Esophagus squamous epithelium (tissue), 5 donors: ENCODE measurements at places on chromosomes 12 and 14. TPM values are rescaled to one million over a fixed set of nuclear protein-coding genes. Genes with fewer than 3 reads are reported as not detected.

The PIP4K2C gene
- total RNA-seq = 39.2 TPM

The ACSM4 gene
- not detected for total RNA-seq

The AHNAK2 gene
- total RNA-seq = 180 TPM

The CACNA1C gene
- 13.5 TPM for total RNA-seq

The NCKAP5L gene
- 10.5 TPM for total RNA-seq

The DNAI7 gene
- total RNA-seq = not detected

The CCDC175 gene
- total RNA-seq = not detected

The GLIPR1L2 gene
- total RNA-seq = 0.15 TPM

The NANOG gene
- total RNA-seq = not detected

The KCNJ8 gene
- 6.5 TPM for total RNA-seq

The MUCL1 gene
- total RNA-seq = not detected

The CTSG gene
- 1.1 TPM for total RNA-seq

The FBRSL1 gene
- total RNA-seq = 33.5 TPM

The FSCB gene
- total RNA-seq = not detected

DNA sequence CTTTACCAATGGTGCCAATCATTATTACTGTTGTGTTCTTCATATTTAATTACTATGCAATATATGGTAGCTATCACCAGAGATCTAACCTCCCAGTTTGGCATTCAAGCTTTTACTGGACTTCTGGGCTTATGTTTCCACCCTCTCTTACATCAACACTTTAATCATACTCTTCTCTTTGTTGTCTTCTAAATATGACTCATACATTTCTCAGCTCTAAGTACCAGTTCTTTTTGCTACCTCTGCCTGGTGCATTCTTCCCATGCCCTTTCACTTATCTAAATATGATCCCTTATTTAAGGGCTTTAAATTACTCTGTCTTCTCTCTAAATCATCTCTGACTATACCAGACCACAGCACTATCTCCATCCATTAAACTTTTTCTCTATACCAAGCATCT is 246.1 kb upstream of the CCDC196 start:
- no peak for DNase-seq

DNA sequence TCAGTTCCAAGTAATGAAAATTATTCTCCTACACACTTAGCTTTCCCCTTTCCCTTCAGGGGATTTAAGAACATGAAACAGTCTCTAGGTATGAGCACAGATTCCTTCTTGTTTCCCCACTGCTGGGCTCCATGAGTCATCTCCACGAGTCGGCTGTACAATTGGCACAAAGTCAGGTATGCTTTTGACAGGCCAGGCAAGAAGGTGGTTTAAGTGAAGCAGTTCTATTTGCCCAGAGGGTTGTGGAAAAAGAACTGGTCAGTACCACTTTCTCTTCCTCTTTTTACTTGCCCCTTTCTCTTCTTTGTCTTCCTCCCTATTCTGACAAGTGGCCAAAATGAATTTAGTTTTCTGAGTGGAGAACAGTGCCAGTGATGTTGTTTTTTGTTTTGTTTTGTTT is 16.3 kb downstream of the DYNC1H1 start:
- DNase-seq = no peak

DNA sequence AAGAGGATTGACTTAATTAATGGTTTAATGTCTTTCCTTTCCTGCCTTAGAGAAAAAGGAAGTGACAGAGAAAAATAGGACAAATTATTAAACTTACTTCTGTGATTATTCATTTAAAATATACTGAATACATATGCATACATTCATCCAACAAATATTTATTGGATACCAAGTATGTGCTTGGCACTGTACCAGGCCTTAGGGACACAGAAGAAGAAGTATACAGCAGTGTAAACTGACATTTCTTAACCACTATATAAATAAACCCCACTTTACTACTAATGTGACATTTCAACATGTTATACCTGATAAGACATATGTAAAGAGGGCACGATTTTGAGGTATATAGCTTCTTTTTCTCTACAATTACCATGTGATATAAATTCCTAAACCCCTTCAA is 53.6 kb downstream of the ERO1A start:
- no peak for DNase-seq

GRCh38 chr12:21825886-21826617 is 51.5 kb upstream of the KCNJ8 start:
- no peak for DNase-seq

- DNase-seq = no peak
Observed at GRCh38 chr14:103767336-103767894, 51.8 kb downstream of the ZFYVE21 start.

- DNase-seq = no peak
Observed at GRCh38 chr12:12240662-12241340, 26.0 kb downstream of the LRP6 start.

GRCh38 chr12:43145481-43145880 is 406.5 kb downstream of the ADAMTS20 start:
- DNase-seq = no peak

DNA sequence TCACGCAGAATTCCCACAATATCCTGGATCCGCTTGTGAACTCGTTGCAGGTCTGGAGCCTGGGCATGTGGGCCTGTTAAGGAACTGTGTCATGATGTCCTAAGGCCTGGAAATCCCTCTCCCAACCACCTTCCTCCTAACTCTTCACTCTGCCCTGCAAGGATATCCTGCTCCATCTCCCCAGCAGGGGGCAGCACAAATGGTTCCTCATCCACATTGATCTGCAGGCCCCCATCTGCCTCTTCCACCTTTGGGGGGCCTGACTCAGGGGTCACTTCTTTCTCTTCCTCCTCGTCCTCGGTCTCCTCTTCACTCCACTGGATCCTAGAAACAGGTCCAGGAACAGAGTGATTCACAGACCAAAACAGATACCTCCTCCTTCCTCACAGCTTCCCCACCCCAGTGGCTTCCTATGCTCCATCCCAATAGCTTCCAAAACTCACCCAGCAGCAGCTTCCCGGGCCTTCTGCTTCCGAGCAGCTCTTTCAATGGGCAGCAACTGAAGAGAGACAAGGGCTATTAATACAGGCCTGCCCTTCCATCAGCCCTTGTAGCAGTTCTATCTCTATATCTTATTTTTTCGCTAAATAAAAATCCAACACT is 4.5 kb downstream of the NOP2 start:
- DNase-seq = no peak

GRCh38 chr12:121536899-121537813 is 43.7 kb downstream of the KDM2B start:
- DNase-seq = peak; percentile 47

GRCh38 chr14:32038876-32039275 is 38.2 kb upstream of the ARHGAP5 start:
- DNase-seq = no peak

- no peak for DNase-seq
Observed at GRCh38 chr12:22350886-22351285, 16.4 kb upstream of the ST8SIA1 start.

GRCh38 chr14:104282332-104283196 is 144.2 kb downstream of the KIF26A start:
- no peak for DNase-seq

DNA sequence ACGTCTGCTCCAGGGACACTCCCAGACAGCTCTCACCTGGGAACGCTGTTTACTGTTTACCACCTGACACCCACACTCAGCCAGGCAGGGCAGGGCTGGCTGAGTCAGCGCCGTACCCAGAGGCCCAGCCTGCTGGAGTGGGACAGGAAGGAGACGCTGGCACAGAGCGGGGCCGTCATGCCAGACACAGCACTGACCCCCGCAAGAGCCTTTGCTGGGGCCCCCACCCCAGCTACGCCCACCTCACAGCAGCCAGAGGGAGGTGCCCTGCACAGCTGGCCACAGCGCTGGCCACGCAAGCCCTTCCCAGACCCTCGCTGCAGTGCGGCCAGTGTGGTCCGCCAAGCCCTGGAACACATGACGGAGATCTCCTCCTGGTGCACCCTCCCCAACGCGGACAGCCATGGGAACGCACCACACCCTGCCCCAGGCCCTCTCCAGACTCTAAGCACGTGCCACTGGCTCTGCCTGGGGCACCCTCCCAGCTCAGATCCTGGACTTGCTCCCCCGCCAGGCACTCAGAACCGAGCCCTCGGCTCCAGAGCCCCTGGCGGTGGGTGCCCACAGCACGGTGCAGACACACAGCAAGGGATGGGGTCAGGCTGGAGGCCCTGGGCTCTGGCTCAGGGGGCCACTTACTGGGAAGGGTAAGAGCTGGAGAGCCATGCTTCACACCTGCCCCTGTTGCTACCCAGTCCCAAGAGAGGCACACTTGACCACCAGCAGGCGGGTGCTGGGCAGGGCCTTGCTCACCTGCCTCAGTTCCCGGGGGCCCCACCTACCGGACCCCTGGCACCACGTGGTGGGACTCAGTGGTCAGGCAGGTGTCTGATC is 5.7 kb downstream of the AHNAK2 start:
- DNase-seq = no peak

GRCh38 chr14:37584211-37585100 is 10.6 kb downstream of the FOXA1 start:
- DNase-seq = no peak

DNA sequence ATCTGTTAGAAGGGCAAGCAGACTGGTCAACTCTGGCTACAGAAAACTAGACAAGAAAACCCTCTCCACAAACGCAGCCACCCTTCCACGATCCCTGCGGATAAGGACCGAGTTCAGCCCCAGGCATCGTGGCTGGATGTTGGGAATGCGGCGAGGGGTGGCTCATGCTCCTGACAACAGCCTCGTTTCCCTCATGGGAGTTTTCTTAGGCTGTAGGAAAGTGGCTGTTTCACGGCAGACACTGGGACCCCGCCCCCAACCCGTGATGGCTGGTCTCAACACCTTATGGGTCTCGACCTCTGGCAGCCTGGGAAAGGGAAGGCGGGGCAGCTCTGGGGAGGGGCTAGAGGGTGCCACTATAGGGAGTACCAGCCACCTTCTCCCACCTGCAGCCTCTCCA is 123.3 kb downstream of the RFLNA start:
- DNase-seq = no peak

DNA sequence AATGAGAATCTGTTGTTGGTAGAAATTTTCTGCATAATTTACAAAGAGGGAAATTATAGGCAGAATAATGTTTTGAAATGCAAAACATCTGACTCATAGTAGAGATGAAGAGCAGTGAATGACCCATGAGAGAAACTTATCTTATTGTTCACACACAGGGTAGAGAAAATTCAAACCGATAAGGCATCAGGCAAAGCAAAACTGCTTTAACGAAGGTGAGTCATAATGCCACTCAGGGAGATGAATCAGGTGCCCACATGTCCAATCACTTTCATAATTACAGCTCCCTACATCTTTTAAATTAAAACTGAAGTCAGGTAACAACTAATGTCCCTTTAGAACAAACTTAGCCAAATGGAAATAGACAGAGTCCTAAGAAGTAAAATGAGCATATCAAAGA is 265.6 kb upstream of the GARIN6 start:
- DNase-seq = no peak

DNA sequence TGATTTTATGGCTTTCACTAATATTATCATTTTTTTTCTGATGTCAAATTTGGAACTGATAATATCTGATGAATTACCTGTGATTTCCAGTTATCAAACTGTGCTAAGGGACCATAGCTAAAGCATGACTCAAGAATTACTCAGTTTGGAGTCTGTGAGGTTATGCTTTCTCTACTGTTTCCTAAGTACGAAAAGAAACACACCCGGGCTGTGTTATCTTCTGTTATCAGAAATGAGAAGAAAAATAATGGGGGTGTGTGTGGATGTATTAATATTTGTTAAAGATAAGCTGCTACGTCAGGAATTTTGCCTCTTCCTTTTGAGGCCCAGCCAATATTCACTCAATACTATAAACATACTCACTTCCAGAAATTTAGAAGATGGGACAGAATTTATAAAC is 1401.9 kb upstream of the FLRT2 start:
- no peak for DNase-seq

DNA sequence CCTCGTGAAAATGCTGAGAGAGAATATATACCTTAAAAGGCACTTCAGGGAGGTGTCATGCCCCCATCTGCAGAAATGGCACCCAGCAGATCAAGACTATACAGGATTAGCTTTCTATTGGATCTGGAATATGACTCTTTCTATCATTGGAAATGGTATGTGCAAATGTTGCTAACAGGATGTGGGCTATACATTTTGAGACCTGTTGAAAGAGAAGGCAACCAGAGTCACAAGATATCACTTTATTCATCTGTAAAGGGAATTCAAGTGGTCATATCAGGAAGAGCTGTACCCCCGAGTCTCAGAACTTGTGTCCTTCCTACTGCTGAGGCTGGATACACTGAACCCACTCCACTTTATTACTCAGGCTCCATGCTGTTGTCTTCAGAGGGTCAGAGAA is 46.1 kb upstream of the FRMD6 start:
- no peak for DNase-seq

GRCh38 chr12:29710104-29710503 is 73.6 kb downstream of the TMTC1 start:
- DNase-seq = no peak

DNA sequence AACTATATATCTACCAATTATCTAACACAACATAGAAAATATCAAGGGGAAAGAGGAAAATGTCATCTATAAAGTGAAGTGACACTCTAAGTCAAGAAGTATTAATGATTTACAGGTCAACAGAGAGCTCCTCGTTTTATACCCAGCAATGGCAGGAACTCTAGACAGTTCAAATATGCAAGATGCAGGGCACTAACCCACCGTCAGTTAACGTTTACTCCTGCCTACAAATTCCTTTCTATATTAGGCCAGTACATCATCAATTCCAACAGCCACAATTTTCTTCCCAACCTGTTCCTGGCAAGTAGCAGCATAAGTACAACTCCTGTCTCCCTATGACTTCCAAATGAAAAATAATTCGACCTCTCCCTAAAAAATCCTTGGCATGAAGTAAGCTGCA is 9.0 kb upstream of the KANSL2 start:
- DNase-seq = no peak
